ENCODE measurements at places on chromosomes 1 and 21. TPM values are rescaled to one million over a fixed set of nuclear protein-coding genes. Genes with fewer than 3 reads are reported as not detected.

- no peak for DNase-seq
Measured at GRCh38 chr1:18908911-18909771, 6.8 kb upstream of the ALDH4A1 start.

DNA sequence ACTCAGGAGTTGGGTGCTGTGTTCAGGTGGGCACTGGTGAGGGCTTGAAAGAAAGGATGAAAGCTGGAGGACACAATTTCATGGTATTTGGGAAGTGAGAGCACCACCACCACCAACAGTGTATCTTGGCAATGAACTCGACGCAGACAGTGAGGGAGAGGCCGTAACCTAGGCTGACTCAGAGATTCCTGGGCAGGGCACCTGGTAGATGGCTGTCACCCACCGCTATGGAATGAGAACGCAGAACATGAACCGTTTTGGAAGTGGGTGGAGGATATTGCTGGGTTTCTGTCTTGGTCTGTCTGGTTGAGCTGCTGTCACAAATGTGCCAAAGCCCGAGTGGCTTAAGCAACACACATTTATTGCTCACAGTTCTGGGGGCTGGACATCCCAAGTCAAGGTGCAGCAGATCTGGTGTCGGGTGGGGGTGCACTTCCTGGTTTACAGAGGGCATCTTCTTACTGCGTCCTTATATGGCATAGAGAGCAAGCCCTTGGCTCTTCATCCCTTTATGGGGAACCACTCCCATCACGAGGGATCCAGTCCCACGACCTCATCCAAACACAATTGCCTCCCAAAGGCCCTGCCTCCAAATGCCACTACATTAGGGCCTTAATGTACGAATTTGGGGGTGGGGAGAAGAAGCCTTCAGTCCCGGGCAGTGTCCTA lies 246.3 kb downstream of the SIPA1L2 start:
- no peak for DNase-seq

DNA sequence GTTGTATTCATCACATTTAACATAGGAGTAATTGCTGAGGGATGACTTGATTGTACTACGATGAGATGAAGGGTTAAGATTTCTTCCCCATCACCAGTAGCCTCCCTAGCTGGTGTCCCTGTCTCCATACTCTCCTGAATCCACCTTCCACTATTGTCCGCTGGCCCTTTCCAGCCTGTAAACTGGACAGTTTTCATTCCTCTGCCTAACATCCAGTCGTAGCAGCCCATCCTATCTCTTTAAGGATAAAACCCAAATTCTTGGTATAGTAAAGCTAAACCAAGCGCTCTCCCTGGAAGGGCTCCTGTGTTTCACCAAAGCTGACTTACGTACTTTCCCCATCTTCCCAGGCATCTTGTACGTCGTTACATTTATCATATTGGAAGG lies 670 bp downstream of the COX20 start:
- peak; percentile 62 for DNase-seq

DNA sequence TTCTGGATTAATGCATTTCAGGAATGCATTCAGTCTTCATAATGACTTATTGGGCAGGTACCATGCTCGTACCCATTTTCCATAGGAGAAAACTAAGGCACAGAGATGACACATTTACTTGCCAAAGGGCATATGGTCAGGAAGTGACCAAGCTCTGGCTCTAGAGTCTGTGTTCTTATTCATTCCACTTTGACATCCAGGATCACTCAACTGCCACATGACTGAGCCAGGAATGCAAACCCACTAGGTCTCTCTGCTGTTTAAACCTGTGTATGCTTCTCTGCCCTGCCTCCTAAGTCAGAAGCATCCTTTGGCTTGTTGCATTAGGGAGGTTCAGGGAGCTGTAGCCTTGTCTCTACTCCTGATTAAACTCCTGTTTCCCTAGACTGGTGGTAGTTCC lies 7.5 kb downstream of the KAZN start:
- DNase-seq: no peak

GRCh38 chr1:25501235-25502058 lies 42.0 kb upstream of the LDLRAP1 start:
- peak; percentile 93 for DNase-seq

DNA sequence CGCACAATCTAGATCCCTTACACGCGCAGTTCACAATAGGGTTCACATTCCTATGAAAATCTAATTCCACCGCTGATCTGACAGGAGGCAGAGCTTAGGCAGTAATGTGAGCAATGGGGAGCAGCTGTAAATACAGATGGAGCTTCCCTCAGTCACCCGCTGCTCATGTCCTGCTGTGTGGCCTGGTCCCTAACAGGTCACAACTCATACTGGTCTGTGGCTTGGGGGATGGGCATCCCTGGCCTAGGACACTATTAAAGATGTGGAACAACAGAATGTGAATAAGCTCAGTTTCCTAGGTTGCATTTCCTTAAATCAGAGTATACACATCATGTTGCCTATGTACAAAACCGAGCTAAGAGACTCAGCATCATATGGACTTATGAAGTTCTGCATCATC lies 16.2 kb downstream of the IFI44 start:
- no peak for DNase-seq

- no peak for DNase-seq
Measured at GRCh38 chr1:184389446-184389845, 2.6 kb downstream of the C1orf21 start.

DNA sequence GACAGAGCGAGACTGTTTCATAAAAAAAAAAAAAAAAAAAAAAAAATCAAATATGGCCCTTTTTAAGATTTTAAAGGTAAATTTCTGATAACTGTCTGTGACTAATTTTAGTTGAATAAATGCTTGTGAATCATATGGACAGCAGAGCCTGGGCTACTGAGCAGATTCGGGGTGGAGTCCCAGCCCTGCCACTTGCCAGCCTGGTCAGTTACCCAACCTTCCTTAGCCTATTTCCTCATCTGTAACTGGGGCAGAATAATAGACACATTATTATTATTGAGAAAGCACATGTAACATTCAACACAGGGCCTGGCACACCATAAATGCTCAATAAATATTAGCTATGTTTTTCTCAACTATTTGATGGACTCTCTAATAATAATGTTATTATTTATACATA lies 11.2 kb upstream of the H3-3A start:
- DNase-seq: no peak

KDF1 gene
- total RNA-seq: not detected

DNA sequence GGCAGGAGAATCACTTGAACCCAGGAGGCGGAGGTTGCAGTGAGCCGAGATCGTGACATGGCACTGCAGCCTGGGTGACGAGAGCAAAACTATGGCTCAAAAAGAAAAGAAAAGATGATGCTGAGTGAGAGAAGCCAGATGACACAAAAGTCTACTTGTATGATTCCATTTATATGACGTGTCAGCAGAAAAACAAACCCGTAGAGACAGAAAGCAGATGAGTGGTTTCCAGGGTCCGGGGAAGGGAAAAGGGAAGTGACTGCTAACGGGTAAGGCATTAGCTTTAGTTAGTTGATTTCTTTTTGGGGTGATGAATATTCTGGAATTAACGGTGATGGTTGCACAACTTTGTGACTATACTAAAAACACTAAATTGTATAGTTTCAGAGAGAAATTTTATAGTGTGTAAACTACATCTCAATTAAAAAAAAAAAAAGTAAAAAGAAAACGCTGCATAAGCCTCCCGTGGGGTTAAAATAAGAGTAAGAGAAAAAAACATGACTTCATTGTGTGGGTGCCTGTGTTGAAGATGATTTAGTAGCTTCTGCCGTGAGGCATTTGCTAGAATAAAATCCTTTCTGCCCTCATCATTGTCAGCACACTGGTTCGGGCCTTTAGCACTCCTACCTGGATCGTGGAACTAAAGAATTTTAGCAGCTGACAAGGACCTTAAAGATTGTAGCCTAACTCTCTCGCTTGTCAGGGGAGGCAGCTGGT lies 24.7 kb upstream of the ATP5PO start:
- DNase-seq: peak; percentile 96

GRCh38 chr1:187840557-187840956 lies 1011.8 kb downstream of the PLA2G4A start:
- peak; percentile 6 for DNase-seq

DNA sequence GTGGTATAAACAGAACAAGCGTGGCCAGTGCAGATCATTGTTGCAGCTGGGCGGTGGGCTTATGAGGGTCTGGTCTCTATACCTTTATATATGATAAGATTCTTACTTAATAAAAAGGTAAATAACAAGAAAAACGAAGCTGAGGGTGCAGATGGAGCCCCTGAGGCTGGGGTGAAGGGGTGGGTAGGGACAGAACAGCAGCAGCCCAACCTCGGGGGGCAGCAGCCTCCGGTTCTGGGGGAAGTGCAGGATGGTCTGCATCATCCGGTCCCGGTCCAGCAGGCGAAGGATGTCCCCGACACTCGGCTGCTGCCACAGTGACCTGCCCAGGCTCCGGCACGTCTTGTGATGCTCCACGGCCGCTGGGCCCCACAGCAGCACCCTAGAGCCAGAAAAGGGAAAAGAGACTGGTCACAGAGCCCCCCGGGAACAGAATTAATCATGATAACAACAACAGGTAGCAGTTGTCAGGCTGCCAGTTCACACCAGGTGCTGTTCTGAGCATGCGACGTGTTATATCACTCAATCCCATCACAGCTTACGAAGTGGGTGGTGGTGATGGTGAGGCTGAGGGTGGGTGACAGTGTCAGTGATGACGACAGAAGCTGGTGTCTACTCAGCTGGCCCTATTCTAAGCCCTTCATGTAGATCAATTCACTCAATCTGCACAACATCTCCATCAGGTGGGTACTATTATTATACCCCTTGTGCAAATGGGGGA lies 35.5 kb downstream of the MRAP start:
- no peak for DNase-seq

TMEM82 gene
- not detected for total RNA-seq

DNA sequence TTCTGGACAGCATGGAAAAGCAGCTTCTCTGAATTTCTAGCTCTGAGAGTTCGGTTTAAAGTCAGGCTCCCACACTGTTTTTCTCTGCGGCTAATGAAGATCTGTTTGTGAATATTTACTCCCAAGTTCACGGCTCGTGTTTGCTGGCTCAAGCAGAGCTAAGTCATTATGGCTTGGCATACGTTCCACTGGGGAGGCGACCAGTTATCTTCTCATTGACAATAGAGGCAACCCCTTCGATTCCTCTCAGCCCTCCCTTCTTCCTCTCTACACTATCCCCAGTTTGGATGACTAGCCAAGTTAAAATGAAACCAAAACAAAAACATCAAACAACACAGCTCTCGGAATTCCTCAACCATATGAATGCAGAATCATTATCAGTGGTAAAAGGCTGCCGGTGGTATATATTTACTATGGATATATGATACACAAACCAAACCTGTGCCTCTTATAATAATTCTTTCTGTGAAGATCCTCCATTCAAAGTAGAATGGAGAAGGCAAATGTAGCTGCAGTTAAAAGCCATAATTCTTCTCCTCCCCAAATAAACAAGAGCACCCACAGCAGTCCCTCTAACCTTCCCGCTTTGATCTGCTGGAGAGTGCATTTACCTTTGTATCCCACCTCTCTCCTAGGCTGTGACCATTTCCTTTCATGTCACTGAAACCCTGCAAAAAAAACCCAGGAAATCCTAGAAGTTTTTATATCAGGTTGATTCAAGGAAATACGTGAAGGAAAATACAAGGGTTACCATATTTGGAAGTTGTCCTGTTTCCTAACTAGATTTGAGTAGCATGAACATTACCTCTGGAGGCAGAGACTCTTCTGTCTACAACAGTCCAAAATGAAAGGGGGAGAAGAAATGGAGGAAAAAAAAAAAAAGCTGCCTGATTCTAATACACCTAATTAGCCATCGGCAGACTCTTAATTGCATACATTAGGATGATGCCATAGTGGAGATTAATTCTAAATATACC lies 108.3 kb upstream of the USH2A start:
- DNase-seq: peak; percentile 35

- peak; percentile 33 for DNase-seq
Measured at GRCh38 chr1:204288021-204288588, 71.6 kb downstream of the PLEKHA6 start.

DNA sequence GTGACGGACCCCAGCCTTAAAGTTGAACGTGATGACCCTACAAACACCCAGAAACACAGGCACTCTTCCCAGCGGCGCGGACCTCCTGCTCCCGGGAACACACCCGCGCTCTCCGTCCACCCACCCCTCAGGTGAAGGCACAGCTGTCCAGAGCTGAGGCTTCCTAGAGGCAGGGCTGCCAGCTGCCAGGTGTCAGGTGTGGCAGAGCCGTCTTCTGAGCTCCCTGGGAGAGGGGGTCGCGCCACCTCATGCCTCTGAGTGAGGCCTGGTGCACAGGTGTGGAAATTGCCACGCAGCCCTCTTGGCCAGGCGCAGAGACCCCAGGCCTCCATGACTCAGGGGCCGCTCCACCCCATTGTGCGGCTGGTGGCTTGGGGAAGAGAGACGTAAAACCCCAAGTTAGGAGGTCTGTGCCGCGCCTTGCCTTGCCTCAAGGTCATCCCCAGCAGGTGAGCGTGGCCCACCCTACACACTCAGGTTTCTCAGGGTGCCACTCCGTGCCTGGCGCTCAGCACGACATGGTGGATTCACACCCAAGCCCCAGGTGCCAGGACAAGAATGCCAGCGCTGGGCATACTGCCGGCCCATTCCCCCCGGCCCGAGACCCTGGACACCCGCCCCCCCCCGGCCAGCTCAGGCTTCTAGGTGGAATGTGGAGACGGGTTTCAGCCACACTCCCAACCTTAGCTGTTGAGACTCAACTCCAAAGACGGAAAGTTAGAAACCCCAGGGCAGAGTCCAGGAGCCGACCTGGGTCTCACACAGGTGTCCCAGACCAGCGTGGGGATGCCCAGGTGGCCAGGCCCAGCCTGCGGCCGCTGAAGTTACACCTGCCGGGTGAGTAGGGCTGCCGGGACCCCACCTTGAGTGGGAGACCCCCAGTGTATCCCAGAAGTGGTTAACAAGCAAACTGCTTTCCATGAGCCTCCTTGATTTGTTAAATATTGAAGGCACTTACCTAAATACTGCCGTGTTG lies 8.4 kb downstream of the FAAP20 start:
- DNase-seq: no peak

NCMAP gene
- not detected for total RNA-seq

GRCh38 chr1:160953030-160953429 lies 1.6 kb downstream of the ITLN2 start:
- DNase-seq: peak; percentile 34

MYBPH gene
- 0.43 TPM for total RNA-seq

- no peak for DNase-seq
Measured at GRCh38 chr1:115453666-115454065, 115.6 kb upstream of the NGF start.

DNA sequence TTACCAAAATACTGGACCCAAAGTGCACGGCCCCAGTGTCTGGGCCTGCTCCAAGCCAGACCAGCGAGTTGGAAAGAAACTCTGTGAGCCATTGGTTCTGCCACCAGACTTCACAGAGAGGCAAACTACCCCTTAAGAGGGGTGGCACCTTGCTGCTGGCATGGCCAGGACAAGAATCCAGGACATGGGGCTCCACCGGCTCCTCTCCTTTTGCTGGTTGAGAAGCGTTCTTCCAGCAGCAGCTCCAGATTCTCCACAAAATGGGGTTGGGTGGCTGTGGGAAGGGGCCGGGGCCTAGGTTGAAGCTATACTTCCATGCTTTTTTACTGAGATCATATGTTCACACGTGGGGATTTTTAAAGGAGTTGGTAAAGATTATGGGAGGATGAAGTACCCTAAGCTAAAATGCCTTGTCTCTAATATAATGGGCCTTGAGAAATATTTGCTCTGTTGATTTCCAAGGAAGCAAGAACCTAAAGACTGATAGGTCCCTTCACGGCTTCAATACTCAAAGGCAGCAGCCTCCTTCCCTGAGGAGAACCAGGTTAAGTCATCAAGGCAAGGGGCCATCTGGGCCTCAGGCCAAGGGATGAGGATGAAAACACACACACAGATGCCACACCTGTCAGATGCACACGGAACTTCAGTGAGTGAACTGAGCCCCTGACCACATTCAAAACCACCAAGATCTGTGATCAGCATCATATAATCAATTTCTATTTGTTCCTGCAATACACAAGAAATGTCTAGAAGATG lies 3.1 kb downstream of the C1orf198 start:
- no peak for DNase-seq

NCAM2 gene
- total RNA-seq: 5.2 TPM

RPE65 gene
- not detected for total RNA-seq

All from fibroblast of villous mesenchyme (primary cell).